Activated T-helper 2 cell treated with anti-CD3 and anti-CD28 coated beads, Interferon-gamma antibody, Interleukin-2, Interleukin-4, amounts not matched to agents 10 μg/mL and 5 μg/mL and 100 μg/mL, durations not matched to agents 14 hours and 24 hours and 36 hours (primary cell): ENCODE measurements at places on chromosomes 1 and 21.

DNA sequence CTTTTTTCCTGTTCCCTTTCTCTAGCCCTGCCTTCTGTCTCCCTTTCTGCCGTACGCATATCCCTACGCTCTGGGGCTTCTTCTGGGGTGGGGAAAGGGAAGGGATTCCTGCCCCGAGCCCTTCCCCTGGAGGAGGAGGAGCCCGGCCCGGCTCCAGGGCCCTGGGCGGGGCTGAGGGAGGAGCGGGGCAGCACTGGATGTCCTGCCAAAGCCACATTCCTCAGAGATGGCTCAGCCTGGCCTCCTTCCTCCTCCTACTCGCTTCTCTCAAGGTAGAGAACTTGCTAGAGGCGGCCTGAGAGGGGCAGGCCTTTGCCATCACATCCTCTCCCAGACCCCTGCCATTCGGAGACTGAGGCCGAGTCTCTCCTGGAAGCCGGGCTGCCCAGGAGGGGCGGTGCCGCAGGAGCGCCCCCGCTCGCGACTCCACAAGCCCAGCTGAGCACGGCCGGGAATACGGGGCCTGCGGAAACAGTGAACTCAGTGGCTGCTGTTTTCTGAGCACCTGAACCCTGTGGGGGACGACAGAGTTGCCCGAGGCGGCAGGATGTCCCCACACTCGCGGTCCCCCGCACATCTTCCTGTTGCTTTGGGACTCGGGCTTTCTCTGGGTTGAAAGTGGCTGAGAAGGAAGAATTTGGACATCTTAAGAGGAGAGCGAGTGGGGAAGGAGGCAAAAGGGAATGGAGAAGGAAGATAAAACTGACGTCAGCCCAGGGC lies 12.2 kb downstream of the ADAMTSL4 start:
- peak; percentile 64 for DNase-seq
- H3K4me1 ChIP-seq = peaks cover 43% of the 10 kb centered on the region
- H3K27ac ChIP-seq = peak overlapping the region; percentile 100
- no peaks in the 10 kb centered on the region for H3K27me3 ChIP-seq
- peaks cover 3% of the 10 kb centered on the region for H3K36me3 ChIP-seq

DNA sequence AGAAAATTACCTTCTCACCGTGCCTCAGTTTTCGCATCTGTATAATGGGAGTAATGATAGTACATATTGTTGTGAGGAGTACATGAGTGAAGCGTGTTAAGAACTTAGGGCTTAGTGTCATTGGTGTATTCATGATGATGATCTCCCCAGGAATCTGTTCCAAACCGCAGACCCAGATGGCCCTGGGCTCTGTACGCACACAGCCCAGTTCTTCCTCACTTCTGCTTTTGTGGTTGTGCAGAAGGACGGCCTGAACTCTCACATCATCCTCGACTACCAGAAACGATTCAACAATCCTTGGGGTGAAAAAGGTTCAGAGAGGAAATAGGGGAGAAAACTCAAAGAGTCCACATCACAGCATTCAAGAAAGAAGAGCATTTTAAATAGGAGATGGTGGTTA lies 323.0 kb downstream of the CAMTA1 start:
- no peak overlapping the region for H3K27ac ChIP-seq
- no peaks in the 10 kb centered on the region for H3K27me3 ChIP-seq
- DNase-seq = no peak
- no peak overlapping the region for H3K4me3 ChIP-seq

DNA sequence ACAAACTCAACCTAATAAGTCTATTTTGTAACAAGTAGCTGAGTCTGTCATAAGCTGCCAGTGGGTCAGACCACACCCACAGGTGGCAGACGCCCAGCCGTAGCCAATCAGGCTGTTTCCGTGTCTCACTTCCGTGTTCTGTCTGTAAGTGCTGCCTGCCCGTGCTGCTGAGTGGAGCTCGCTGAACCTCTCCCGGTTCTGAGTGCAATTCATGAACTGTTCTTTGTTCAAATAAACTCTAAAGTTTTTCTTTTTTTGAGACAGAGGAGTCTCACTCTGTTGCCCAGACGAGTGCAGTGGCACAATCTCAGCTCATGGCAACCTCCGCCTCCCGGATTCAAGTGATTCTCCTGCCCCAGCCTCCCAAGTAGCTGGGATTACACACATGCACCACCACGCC lies 25.1 kb downstream of the POFUT2 start:
- no peaks in the 10 kb centered on the region for H3K27me3 ChIP-seq
- DNase-seq = no peak
- peaks cover 14% of the 10 kb centered on the region for H3K4me1 ChIP-seq
- no peak overlapping the region for H3K27ac ChIP-seq
- no peak overlapping the region for H3K4me3 ChIP-seq

DNA sequence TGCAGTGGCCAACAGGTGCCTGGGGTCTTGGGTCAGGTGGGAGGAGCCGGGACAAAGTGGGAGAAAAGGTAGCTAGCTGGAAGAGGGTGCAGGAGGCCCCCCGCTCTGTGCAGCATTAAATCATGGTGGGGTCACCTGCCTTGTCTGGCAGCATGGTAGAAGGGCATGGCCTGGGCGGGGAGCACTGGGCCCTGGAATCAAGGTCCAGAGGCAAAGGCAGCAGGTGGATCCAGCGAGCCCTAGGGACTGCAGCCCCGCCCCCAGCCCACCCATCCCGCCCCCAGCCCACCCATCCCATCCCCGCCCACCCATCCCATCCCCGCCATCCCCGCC lies 16.7 kb upstream of the TTLL10 start:
- peak overlapping the region; percentile 57 for H3K4me3 ChIP-seq
- DNase-seq = no peak
- H3K36me3 ChIP-seq = peaks cover 4% of the 10 kb centered on the region
- no peak overlapping the region for H3K27ac ChIP-seq

DNA sequence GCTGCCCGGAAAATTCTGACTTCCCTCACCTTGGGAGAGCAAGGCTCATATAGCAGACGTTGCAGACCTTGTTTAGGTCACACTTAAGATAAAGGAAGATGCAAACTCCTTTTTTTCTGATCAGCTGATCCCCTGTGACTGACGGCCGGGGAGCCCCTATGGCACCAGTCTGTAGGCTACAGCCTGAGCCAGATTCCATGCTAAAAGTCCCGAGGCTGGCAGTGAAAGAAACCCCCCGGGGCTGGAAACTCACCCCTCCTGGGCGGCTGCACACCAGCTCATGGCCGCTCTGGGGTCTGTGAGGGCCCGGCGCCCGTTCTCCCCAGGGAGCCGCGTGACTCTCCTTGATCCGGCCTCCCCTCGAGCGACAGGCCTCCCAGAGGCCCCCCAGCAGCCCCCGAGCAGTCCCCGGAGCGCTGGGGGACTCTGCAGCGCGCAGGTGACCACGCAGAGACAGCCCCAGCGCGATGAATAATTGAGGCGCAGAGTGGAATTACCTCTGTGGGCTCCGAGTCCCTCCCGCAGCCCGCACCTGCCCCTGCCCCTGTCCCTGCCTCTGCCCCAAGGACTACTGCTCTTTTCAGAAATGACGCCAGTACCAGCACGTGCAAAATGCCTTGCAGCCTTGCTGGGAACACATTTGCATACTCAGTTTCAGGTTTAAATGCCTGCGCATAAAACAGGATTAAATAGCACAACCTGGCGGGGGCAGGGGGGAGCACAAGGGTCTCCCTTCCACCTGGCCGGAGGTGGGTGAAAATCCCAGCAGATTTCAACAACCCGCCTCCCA lies 62.6 kb upstream of the CLDN14 start:
- H3K4me1 ChIP-seq = no peaks in the 10 kb centered on the region
- no peak for DNase-seq
- no peaks in the 10 kb centered on the region for H3K36me3 ChIP-seq
- peaks cover 16% of the 10 kb centered on the region for H3K27me3 ChIP-seq
- H3K27ac ChIP-seq = no peak overlapping the region

GRCh38 chr1:110593902-110594301 lies 12.3 kb downstream of the KCNA2 start:
- H3K4me3 ChIP-seq = no peak overlapping the region
- H3K36me3 ChIP-seq = no peaks in the 10 kb centered on the region
- H3K27ac ChIP-seq = no peak overlapping the region
- peaks cover 13% of the 10 kb centered on the region for H3K4me1 ChIP-seq
- DNase-seq = no peak

- peaks cover 6% of the 10 kb centered on the region for H3K27me3 ChIP-seq
- no peak overlapping the region for H3K4me3 ChIP-seq
- peaks cover 3% of the 10 kb centered on the region for H3K4me1 ChIP-seq
- no peak overlapping the region for H3K27ac ChIP-seq
- no peaks in the 10 kb centered on the region for H3K36me3 ChIP-seq
Observed at GRCh38 chr1:227938911-227939790, 8.6 kb downstream of the WNT9A start.

DNA sequence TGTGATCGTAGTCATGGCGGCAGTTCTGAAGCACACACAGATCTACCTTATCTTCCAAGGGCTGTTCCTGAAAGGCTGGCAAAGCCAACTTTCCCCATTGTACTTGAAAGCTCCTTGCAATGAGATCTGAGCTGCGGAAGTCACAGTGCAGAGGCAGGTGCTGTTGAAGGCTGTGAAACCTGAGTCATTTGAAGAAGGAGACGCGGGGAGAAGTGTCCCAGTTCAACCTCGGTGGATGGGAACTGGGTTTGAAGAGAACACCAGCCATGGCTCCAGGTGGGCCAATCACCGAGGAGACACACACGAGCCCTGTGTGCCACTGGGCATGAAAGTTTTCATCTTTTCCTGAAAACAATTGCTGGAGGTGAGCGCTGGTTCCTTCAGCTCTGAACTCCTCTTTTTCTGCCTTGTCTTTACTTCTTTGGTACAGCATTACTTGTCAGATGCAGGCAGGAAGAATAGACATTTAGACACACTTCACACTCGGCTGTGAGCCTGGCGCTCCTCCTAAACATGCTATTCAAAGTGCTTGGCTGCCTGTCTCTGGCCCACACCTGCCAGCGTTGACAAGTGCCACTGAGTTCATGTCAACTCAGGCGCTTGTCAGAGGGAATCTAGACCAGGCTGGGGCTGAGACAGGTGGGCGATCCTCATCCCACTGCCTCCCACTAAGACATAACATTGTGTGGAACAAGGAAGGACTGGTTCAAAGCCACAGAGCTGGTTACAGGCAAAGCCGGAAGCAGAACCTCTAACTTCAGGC lies 25.7 kb upstream of the PDE9A start:
- H3K27me3 ChIP-seq = peaks cover 17% of the 10 kb centered on the region
- H3K36me3 ChIP-seq = no peaks in the 10 kb centered on the region
- no peaks in the 10 kb centered on the region for H3K4me1 ChIP-seq
- no peak for DNase-seq

DNA sequence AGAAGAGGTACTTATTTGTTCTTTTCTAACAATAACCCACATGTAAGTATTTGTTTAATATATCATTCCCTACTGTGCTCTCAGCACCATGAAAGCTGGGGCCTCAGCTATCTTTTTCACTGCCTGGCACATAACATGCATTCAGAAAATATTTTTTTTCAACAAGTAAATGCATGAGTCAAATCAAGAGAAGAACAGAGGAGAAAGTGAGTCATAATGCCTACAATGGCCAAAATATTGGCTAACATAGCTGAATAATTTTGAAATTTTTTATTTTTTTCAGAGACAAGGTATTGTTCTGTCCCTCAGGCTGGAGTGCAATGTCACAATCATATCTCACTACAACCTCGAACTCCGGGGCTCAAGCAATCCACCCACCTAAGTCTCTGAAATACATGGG lies 252.2 kb upstream of the ADAMTS5 start:
- H3K27ac ChIP-seq = no peak overlapping the region
- H3K4me3 ChIP-seq = no peak overlapping the region
- DNase-seq = no peak
- H3K27me3 ChIP-seq = no peaks in the 10 kb centered on the region

GRCh38 chr1:154416471-154417337 lies 11.6 kb downstream of the IL6R start:
- DNase-seq = no peak
- no peak overlapping the region for H3K27ac ChIP-seq
- H3K36me3 ChIP-seq = no peaks in the 10 kb centered on the region
- H3K27me3 ChIP-seq = no peaks in the 10 kb centered on the region
- no peak overlapping the region for H3K4me3 ChIP-seq

DNA sequence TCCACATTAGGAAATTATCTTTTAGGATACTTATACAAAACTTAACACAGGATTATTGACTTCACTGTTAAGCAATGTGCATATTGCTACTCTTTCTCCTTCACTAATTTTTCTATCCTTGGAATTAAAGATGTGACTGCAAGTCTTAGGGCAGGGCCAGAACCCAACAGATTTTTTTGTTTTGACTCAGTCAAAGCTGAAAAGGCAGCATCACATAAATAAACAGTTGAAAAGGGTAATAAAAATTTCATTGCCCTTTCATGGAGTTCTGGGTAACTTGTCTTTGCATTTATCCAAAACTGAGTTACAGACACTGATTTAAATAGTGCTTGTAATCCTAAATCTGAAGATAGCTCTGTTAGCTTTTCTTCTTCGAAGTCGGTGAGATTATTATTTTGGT lies 1.9 kb upstream of the TMEM35B start:
- DNase-seq = no peak
- no peak overlapping the region for H3K27ac ChIP-seq
- no peaks in the 10 kb centered on the region for H3K27me3 ChIP-seq
- peaks cover 36% of the 10 kb centered on the region for H3K4me1 ChIP-seq

DNA sequence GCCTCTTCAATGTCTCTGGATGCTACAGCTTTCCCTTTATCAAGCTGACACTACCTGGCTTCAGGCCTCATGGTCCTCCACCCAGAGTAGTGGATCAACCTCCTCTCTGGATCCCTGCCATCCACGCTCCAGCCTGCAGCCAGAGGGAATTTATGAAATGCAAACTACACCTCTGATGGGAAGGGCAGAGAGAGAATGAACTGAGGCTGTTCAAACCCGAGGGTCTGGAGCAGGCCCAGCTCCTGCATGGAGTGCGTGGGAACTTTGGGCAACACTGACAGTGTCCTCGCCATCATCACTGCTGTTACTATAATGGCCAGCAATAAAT lies 157.8 kb downstream of the TRABD2B start:
- DNase-seq = no peak
- no peaks in the 10 kb centered on the region for H3K36me3 ChIP-seq

DNA sequence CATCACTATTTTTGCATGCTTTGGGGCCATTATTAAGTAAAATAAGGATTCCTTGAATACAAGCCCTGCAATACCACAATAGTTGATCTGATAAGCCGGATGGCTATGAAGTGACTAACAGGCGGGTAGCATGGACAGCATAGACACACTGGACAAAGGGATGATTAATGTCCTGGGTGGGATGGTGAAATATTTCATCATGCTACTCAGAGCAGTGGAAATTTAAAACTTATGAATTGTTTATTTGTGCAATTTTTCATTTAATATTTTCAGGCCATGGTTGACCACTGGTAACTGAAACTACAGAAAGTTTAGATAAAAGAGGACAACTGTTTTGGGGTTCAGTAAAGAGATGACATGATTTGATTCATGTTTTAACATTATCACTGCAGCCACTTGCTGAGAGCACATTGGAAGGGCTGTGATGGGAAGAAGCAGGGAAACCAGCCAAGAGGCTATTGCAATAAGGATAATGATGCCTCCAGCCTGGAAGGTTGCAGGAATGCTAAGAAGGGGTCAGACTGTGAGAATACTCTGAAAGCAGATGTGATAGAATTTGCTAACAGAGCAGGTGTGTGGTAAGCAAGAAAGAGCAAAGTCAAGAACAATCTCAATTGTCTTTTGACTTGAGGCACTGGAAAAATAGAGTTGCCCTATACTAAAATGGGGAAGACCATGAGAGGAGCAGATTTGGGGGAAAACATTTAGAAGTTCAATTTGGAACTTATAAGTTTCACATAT lies 62.5 kb upstream of the TNFSF4 start:
- H3K4me1 ChIP-seq = no peaks in the 10 kb centered on the region
- H3K27ac ChIP-seq = no peak overlapping the region
- peaks cover 12% of the 10 kb centered on the region for H3K27me3 ChIP-seq
- no peak overlapping the region for H3K4me3 ChIP-seq

- peaks cover 8% of the 10 kb centered on the region for H3K4me1 ChIP-seq
- H3K27ac ChIP-seq = no peak overlapping the region
- no peak overlapping the region for H3K4me3 ChIP-seq
- no peaks in the 10 kb centered on the region for H3K36me3 ChIP-seq
- DNase-seq = no peak
Observed at GRCh38 chr21:31279986-31280385, 64.1 kb downstream of the TIAM1 start.
